A549 treated with GW870086 at 1 μM for 4 hours (cell line): ENCODE measurements at places on chromosomes 1 and 21. TPM values are rescaled to one million over a fixed set of nuclear protein-coding genes. Genes with fewer than 3 reads are reported as not detected.

RCAN3 gene
- 12.2 to 16.2 TPM (median 15.0 TPM) in 5 replicates for total RNA-seq

SLAMF6 gene
- not detected in 5 replicates for total RNA-seq

KCND3 gene
- not detected in 5 replicates for total RNA-seq

FCRL2 gene
- not detected in 5 replicates for total RNA-seq

KAZN gene
- 3.4 to 4.1 TPM (median 3.9 TPM) in 5 replicates for total RNA-seq

ALDH4A1 gene
- 10.7 to 14.0 TPM (median 13.2 TPM) in 5 replicates for total RNA-seq

LMOD1 gene
- total RNA-seq = not detected in 5 replicates

STYXL2 gene
- total RNA-seq = not detected in 5 replicates

DDR2 gene
- total RNA-seq = 0.38 to 0.59 TPM (median 0.46 TPM) in 5 replicates

RIPPLY3 gene
- 0.18 to 0.60 TPM (median 0.38 TPM) in 5 replicates for total RNA-seq

UFC1 gene
- 83.0 to 144 TPM (median 90.5 TPM) in 5 replicates for total RNA-seq

OR2L8 gene
- not detected in 5 replicates for total RNA-seq

OR14I1 gene
- total RNA-seq = not detected in 5 replicates

OR2L5 gene
- not detected in 5 replicates for total RNA-seq

PIGC gene
- total RNA-seq = 33.8 to 41.5 TPM (median 36.9 TPM) in 5 replicates

SPRR1B gene
- not detected in 5 replicates for total RNA-seq

SH3D21 gene
- 2.0 to 3.2 TPM (median 2.3 TPM) in 5 replicates for total RNA-seq

CAPN9 gene
- not detected in 5 replicates for total RNA-seq

PSRC1 gene
- total RNA-seq = 17.8 to 25.7 TPM (median 23.8 TPM) in 5 replicates
